ENCODE measurements at places on chromosomes 11 and 22. TPM values are rescaled to one million over a fixed set of nuclear protein-coding genes. Genes with fewer than 3 reads are reported as not detected.

DNA sequence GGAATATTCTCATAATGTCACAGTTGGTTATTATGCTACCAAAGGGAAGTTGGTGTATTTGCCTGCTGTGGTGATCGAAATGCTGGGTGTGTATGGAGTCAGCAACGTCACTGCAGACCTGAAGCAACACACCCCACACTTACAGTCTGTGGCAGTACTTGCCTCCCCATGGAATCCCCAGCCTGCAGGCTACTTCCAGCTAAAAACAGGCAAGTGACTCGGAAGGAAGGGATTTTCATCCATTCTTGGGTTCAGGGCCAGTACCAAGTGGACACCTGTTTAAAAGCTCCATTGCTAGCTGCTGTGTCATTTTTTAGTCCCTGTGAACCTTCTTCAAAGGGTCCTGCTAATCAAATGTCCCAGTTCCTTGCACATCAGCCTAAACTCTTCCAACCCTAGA lies 149.6 kb downstream of the C11orf91 start:
- DNase-seq = no peak

DNA sequence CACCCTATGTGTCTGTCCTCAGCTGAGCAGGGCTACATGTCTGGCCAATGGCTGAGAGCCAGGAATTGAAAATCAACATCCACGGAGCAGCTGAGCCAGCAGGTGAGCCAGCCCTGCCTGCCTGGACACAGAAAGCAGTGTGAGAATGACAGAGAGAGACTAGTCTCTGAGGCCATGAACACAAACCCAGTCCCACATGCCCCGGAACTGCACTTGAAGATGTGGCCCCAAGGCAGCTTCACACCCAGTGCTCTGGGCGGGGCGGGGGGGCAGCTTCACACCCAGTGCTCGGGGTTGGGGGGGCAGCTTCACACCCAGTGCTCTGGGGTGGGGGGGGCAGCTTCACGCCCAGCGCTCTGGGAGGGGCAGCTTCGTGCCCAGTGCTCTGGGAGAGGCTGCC lies 37.6 kb downstream of the TRMU start:
- DNase-seq = no peak

Gene TBX10
- total RNA-seq = not detected

GRCh38 chr22:17137861-17138425 lies 16.8 kb upstream of the TMEM121B start:
- DNase-seq = no peak

DNA sequence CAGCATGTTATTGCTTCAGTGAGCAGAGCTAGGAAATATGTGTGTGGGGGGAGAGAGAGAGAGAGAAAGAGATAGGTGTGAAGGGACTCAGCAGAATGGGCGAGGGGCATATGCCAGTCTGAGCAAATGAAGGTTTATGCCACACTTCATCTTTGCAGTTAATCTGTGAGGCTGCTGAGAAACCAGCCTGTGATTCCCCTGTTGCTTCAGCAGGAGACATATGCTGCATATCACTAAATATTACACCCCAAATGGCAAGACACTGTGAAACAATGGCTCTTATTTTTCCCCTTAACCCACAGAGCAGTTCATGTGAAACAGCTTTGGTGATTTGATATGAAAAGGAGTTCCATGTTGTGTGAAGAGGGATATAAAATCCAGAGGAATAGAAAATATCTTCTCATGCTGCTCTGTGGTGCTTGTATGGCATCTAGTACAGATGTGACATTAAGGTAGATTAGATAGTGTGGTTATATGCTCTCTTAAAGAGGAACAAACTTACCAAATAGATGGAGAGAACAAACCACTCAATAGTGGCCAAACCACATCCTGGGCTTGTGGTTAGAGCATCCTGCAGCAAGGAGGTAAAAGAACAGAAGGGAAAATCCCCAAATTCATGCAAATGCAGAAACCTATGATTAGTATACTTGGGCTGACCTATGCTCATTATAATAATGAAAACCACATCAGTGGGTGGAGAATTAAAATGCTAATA lies 864.2 kb downstream of the FAM181B start:
- DNase-seq = no peak

DNA sequence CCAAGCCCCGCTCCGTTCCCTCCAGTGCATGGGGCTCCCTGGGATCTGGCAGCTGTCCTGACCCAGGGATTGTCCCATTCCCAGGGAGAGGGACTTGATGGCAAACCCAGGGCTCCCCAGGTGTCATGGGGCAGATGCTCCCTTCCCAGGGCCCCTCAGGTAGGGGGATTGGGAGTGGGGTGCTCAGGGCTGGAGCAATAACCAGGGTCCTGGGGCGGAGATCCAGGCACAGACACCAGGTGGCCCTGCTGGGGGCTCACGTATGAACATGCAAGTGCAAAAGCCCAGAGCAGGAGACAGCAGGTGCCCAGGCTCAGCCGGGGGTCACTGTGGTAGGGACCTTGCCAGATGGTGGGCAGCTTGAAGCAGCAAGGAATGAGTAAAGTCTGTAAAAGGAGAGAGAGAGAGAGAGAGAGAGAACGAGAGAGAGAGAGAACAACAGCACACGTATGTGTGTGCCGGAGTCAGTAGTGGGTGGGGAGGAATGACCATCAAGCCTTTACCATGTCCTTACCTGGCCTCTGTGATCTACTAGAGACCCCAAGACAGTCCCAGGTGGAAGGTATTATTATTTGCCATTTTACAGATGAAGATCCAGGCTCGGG lies 19.3 kb upstream of the MPPED1 start:
- no peak for DNase-seq

- no peak for DNase-seq
Measured at GRCh38 chr11:69245491-69246345, 48.2 kb upstream of the MYEOV start.
